Effector memory CD8-positive, alpha-beta T cell (primary cell): ENCODE measurements at places on chromosomes 7 and 10.
A peak's percentile ranks its signal among the peaks of the same experiment; 100 is the strongest.

DNA sequence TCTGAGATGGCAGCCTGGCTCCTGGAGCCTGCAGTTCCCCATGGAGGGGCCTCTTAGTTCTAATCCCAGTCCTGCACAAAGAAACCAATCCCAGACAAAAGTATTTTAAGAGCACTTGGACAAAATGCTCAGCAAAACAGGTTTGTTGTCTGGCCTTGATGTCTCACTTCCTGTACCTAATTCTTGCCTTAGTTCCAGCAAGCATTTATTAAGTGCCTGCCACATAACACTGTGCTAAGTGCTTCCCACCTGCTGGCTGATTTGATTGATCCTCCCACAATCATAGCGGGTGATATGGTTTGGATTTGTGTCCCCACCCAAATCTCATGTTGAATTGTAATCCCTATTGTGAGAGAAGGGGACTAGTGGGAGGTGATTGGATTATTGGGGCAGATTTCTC is 65.7 kb upstream of the HABP2 start:
- no peak for DNase-seq

- no peak for DNase-seq
Measured at GRCh38 chr10:104232613-104233102, 494 bp upstream of the CFAP43 start.

DNA sequence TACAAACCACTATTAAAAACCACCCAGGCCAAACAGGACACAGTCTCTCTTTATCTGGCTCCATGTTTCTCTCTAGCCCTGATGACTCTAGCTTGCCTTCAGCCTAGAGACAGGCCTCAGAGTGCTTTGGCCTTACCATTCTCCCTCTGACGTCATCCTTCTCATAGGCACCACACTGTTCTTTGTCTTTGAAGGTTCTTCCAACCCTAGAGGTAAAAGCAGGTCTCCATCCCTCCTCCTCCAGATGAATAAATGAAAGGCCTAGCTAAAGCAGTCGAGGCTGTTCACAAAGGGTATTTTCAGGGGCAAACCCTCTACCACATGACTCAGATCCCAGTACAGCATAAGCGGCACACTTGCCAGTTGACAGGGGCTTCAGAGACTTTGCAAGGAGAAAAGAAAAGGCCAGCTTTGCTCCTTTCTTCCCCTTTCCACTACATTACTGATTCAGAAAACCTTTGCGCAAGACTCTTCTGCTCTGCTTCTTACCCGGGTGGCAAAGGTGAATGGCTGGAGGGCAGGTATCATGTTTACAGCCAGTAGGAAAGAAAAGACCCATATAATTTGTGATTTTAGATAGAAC is 14.8 kb downstream of the NFE2L3 start:
- no peak for DNase-seq

- DNase-seq = no peak
Measured at GRCh38 chr10:84700668-84701369, 372.4 kb downstream of the CCSER2 start.

- DNase-seq = no peak
Measured at GRCh38 chr10:21337171-21337792, 188.2 kb downstream of the SKIDA1 start.

- no peak for DNase-seq
Measured at GRCh38 chr10:129764011-129764900, 199.8 kb downstream of the EBF3 start.

GRCh38 chr10:125159932-125160855 is at the start of gene CTBP2:
Gene CTBP2, minus strand, starts transcription at chr10:125160563.
- no peak for DNase-seq

- no peak for DNase-seq
Measured at GRCh38 chr7:149475121-149476045, 14.5 kb upstream of the ZNF777 start.

GRCh38 chr7:44858161-44858560 is 10.3 kb upstream of the H2AZ2 start:
- DNase-seq = no peak

GRCh38 chr10:84211566-84211965 is 13.8 kb downstream of the LRIT2 start:
- no peak for DNase-seq

- DNase-seq = no peak
Measured at GRCh38 chr10:77661100-77661499, 23.5 kb upstream of the KCNMA1 start.

DNA sequence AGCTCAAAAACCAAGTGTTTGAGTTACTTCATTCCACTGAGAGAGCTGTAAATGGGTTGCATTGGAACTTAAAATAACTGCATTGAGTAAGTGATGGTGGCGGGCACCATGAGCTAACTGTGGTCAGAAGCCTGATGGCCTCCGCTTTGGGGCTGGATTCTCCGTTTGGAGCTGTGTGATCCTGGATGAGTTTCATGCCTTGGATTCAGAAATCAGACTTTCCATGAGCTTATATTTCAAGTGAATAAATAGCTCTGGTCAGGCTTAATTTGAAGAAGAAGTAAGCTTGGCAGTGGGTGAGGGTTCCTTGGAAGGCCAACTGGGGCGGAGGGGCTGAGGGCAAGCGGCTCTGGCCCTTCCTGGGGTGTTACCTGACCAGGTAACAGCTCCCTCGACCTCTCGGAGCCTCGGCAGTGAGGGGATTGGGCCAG is 5.6 kb downstream of the HTRA1 start:
- no peak for DNase-seq

GRCh38 chr7:42770114-42770513 is 141.8 kb downstream of the C7orf25 start:
- no peak for DNase-seq

- no peak for DNase-seq
Measured at GRCh38 chr7:73345538-73345937, 17.6 kb downstream of the FKBP6 start.

DNA sequence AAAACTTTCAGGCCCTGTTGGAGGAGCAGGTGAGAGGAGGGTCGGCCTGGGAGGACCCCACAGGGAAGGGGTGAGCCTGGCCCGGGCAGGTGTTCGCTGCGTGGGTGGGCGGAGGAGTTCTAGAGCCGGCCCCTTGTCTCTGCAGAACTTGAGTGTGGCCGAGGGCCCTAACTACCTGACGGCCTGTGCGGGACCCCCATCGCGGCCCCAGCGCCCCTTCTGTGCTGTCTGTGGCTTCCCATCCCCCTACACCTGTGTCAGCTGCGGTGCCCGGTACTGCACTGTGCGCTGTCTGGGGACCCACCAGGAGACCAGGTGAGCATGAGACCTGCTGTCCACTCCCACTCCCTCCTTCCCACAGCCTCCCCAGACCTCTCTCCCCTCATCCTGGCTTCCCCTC is 5.6 kb downstream of the ZNHIT1 start:
- DNase-seq = no peak

- no peak for DNase-seq
Measured at GRCh38 chr10:47329855-47330254, 7.6 kb downstream of the GDF2 start.

DNA sequence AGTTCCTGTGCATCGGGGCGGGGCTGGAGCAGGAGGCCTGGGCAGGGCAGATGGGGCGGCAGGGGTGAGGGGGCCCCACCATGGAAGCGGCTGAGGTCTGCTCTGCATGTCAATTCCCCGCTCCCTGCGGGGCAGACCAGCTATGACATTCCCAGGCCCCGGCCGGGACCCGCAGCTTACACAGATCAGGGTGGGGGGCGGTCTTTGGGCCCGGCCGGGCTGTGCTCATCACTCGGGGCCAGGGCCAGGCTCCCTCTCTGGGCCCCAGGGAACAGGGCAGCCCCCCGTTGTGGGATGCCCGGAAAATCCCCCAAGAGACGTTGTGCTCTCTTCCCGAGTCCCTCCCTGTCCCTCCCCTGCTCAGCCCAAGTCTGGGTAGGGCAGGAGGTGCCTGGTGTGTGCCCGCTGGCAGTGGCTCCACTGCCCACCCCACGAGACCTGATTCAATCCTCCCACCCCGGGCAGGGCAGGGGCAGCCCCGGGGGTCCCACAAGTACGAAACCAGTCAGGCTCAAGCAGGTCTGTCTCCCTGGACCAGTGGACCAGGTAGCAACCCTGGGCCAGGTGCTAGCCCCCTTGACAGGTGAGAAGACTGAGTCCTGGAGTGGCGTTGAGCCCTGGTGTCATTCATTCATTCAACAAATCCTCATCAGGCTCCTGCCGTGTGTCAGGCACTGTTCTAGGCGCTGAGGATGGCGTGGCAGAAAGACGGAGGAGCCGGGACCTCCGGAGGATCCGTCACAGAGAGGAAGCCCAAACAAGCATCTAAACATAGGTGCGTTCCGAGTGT is 29.0 kb downstream of the MICALL2 start:
- DNase-seq = no peak

DNA sequence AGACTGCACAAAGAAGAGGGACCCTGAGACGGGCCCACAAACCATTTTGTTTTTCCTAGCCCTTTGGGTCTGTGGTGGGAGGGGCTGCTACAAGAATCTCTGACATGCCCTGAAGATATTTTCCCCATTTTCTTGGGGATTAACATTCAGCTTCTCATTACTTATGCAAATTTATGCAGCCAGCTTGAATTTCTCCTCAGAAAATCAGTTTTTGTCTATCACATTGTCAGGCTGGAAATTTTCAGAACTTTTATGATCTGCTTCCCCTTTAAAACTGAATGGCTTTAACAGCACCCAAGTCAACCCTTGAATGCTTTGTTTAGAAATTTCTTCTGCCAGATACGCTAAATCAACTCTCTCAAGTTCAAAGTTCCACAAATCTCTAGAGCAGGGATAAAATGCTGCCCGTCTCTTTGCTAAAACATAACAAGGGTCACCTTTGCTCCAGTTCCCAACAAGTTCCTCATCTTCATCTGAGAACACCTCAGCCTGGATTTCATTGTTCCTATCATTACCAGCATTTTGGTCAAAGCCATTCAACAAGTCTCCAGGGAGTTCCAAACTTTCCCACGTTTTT is 560.0 kb upstream of the KCND2 start:
- DNase-seq = no peak

GRCh38 chr7:29254591-29254990 is 60.0 kb downstream of the CHN2 start:
- no peak for DNase-seq

DNA sequence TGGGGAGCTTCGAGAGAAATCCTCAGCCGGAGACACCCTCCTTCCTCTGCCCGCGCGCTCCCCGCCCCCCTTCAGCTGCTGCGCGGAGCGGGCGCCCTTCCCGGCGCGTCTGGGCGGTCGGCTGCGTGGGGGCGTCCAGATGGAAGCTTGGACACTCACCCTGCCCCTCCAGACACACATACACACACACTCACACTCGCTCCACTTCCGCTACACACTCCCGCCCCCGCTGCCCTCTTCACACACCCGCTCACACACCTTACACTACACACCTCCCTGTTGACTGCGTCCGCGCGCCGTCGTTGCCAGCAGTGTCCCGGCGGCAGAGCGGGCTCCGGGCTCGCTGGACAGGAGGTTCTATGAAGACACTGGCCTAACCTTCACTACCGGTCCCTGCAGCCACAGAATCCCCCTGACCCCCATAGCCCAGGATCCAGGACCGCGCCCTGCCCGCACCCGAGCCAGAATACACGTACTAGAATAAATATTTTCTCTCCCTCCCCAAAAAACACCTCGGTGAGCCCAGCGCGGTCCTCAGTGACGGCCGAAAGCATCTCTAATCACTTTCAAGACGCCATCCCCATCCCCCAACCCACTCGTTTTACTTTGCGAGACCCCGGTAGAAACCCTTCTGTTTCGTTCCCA is 1.1 kb upstream of the EGR2 start:
- DNase-seq = peak; percentile 22

DNA sequence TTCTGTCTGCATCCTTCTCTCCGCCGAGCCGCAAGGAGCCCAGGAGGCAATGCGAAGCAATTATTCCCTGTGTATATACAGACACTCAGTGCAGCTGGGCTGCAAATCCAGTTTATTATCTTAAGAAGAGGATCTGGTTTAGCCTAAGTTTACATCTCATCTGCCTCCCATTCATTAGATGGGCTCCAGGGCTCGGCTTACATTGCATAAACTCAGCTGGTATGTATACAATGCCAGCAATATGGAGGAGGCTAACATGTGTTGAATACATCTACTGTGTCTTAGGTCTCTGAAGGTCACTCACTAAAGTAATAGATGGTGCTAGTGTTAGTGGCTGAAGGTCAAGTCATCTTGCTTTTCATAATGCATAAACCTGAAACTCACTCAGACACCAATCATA is 996.8 kb downstream of the KCNMA1 start:
- DNase-seq = no peak

DNA sequence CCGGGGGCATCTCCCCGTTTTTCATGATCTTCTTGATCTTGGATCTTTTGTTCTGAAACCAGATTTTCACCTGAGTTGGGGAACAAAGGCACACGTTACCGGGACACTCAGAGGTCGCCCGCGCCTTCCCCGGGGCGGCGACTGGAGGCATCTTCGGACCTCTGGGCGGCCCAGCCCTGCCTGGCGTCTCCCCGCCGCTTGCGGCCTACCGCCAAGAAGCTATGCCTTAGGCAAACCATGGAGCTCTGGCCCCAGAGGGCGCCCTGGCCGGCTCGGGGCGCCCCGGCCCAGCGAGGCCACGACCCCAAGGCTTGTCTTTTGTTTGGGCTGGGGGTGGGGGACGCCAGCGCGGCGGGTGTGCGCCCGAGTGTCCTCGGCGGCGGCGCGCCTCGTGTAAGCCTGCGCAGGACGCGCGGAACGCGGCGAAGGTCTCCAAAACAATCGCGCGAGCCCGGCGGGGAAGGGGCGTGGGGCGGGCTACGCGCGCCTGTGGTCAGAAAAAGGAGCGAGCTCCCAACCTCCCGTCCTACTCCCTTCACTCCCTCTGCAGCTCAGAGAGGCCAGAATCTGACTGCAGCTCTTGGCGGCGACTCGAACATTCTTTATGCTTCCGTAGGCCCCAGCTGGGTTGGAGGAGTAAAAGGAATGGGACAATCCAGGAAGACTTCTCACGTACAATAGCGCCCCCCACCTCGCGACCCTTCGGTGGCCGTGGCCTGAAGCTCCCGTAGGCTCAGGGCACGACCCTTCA is 3.5 kb downstream of the DLX5 start:
- no peak for DNase-seq

- DNase-seq = no peak
Measured at GRCh38 chr7:111413739-111414138, 148.6 kb downstream of the IMMP2L start.

DNA sequence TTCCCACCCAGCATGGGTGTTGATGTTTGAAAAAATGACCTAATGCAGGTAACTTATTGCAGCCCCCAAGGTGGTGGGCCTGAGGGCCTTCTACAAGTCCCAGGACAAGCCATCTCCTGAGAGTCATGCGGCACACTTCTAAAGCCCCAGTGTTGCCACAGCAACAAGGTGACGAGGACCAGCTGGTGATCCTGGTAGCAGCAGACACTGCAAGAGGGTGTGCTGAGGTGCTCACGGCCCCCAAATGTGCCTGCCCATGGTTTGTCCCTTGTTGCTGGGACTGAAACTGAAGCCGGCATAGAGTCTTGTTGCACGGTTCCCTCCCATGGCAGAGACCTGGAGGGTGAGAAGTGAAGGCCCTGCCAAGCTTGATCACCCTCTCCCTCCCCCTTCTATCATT is 333.2 kb upstream of the MGMT start:
- DNase-seq = no peak

GRCh38 chr10:7337431-7338171 is 73.2 kb downstream of the SFMBT2 start:
- no peak for DNase-seq

GRCh38 chr7:130322615-130323014 is 22.0 kb upstream of the CPA5 start:
- no peak for DNase-seq

- no peak for DNase-seq
Measured at GRCh38 chr7:69600710-69601519, 2.6 kb downstream of the AUTS2 start.

- DNase-seq = no peak
Measured at GRCh38 chr10:11435581-11435981, 175.9 kb downstream of the USP6NL start.

- no peak for DNase-seq
Measured at GRCh38 chr7:28739128-28739527, 219.0 kb downstream of the TRIL start.
